ENCODE measurements at places on chromosomes 7 and 10. TPM values are rescaled to one million over a fixed set of nuclear protein-coding genes. Genes with fewer than 3 reads are reported as not detected.
A peak's percentile ranks its signal among the peaks of the same experiment; 100 is the strongest.

The CYP3A7 gene
- total RNA-seq = not detected

The SPDYE1 gene
- not detected for total RNA-seq

- peak; percentile 85 for DNase-seq
These were observed 20.5 kb upstream of the INPP5A start for GRCh38 chr10:132516771-132517725.

DNA sequence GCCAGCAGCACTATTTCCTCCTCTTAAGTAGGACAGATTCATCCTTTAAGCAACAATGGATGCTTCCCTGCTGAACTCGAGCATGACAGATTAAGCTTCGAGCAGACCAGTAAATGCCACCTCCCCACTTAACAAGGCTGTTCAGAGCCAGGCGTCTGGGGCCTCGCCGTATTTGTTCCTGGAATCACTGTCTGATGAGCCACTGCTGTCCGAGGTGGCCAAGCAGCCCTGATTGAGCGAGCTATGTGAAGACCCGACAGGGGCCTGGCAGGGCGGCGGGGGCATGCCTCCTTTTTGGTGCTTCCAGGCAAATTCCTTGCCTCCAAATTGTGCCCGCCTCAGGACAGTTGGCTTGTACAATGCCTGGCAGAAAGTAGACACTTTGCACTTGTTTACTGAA lies 862.6 kb downstream of the NRG3 start:
- no peak for DNase-seq

- DNase-seq = no peak
These were observed 17.8 kb downstream of the FAM241B start for GRCh38 chr10:69647819-69648218.

DNA sequence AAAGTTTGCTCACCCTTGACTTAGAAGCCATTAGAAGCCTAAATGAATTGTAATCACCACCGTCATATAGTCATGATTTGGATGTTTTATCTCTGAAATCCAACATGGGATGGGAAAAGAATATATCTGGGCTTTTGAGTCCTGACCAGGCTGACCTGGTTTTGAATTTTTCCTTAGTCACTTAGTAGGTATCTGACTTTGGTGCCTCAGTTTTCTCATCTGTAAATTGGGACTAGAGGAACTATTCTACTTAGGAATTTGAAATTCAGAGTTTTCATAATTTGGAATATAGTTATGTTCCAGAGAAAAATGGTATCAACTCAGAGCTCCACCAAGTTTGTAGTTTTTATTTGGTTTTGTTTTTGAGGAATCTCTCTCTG lies 40.9 kb downstream of the SHOC2 start:
- DNase-seq = no peak

DNA sequence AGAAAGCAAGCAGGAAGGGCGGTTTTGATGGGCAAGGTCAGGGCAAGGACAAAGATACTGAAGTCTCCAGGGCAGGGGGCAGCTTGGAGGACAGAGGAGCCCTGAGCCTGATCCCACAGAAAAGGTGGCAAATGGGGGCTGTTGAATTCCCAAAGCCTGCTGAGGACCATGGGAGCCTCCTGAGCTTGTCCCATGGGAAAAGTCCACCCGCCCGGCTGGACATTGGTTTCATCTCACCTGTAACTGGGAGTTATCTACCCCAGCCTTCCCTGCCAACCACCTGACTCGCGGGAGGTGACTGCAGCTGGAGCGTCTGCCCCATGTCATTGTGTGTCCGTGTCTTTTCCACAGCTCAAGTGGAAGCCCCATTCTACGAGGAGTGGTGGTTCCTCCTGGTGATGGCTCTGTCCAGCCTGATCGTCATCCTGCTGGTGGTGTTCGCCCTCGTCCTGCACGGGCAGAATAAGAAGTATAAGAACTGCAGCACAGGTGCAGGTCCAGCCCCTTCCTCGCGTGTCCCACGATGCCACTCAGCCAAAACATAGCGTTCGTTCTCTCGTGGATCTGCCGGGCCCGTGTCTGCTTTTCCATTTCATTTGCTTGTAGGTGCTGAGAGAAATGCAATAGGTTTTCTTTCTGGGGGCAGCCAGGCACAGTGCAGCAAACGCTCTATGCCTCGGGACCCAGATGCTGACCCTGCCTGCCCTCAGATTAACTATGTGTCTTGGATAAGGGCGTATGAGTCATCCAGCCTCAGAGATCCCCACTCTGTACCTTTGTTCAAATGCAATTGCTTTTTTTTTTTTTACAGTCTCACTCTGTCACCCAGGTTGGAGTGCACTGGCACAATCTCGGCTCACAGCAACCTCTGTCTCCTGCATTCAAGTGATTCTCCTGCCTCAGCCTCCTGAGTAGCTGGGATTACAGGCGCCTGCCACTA lies 444.5 kb upstream of the FOXK1 start:
- no peak for DNase-seq

DNA sequence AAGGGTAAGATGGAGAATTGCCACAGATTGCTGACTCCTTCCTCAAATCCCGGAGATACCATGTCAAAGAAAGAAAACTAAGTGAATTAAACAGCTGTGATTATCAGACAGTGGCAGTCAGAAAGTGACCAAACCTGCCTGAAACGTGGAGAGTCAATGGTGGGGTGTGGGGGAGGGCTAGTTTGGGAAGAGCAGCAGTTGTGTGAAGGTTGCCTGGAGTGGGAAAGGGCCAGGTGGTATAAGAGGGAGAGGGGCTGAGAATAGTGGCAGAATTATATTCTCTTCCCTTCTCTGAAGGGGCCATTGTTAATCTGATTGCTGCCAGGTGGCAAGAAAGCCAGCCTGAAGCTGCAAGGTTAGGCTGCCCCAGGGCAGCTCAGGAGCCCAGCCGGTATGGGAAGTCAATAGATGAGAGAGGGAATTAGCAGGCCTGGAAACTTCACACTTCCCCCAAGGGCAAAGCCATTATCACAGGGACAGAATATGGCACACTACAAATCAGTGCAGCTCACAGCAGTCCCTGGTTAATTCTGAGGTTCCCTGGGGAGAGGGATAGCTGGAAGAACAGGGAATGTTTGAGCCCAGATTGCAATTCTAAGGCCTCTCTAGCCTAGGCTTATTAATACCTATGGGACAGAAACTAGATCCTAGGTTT lies 83.9 kb upstream of the ITGB1 start:
- no peak for DNase-seq

DNA sequence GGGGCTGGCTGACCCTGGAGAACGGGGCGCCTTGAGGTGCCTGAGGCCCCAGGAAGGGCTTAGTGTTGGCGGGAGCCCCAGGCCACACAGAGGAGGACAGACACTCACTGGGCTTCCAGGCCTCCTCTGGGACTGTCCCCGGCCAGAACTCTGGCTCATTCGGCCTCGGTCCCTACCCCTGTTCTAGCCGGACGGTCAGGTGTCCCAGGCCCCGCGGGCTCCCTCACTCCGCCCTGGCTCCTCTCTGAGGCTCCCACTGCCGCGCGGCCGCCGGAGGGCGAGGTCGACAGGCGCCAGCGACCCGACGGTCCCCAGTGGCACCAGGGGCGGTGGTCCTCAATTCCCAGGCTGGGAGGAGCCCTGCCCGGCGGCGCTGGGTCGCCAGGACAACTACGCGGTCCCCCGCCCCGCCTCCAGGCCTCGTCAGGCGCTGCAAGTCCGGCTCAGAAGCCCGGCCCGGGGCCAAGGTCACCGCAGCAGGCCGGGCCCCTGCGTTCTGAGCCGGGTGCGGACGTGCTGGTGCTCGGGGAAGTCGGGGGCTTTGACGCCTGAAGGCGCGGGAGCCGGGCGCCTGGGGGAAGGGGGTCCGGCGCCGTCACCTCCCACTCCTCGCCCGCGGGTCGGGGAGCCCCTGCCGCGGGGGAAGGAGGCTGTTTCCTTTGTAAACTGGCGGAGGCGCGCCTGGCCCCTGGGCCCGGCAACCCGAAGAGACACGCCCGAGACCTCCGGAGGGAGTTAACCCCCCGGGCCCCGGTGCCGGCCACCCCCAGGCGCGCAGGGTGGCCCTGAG lies 1.1 kb upstream of the PWWP2B start:
- no peak for DNase-seq

GRCh38 chr7:19105546-19105945 lies 11.9 kb downstream of the TWIST1 start:
- no peak for DNase-seq

DNA sequence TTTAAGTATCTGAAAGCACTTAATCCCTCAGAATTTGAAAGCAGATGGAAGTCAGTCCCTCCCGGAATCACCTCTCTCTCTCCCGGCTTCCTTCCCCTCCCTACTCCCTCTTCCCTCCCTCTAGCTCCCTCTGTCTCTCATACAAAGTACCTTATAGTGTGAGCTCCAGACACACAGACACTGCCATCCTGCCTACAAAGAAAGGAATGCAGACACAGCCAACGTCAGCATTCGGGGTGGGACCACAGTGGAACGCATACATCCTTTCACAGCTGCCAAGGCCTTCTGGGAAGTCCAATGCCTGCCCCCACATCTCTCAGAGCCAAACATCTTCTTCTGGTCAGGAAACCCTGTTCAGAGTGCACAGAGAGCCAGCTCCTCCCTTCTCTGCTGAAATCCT lies 9.3 kb downstream of the NOD1 start:
- DNase-seq = peak; percentile 99

DNA sequence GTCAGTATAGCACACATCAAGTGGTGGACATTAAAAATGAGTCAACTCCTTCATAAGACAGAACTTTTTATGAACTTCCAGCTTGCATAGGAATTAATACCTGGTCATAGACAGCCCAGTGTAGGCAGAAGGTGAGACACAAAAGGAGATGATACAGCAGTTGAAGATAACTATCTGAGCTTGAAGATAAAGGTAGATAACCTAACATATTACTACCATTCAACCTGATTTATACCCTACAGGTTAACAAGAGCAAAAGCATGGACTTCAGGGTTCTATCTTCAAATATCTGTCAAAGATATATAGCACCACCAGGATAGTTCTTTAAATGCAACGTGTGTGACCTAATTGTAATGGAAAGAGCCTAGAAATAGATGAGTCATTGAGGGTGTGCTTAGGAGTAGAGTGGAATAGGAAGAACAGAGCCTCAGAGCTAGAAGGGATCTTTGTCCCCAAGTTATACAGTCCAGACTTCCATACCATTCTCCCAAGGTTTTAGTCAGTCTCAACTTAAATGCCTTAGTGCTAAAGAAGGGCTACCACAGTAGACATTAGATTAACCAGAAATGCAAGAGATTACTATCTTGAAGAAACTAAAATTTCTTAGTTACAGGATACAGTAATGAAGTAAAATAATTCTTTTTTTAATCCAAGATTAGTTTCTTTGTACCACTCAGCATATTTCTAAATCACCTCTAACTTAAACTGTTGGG lies 9.2 kb downstream of the ZNF800 start:
- DNase-seq = peak; percentile 35

GRCh38 chr10:20115894-20116293 lies 299.7 kb downstream of the PLXDC2 start:
- DNase-seq = no peak

GRCh38 chr7:89563597-89563996 lies 590.7 kb upstream of the STEAP1 start:
- DNase-seq = no peak

DNA sequence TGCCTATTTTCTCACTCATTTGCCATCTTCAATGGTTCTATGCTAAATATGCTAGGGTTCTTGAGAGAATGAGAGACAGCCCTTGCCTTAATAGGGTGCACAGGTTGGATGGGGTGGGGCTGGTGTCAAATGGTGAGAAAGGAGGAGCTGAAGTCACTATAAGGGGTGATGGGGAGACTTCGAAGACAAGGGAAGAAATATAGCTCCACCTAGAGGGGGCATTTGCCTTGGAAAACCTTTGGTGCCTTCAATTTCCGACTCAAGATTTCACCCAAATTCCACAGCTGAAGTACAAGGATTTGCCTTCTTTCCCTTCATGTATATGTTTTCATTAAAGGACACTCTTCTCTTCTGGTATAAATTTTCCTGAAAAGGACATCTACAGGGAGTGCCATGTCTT lies 5.6 kb downstream of the PTN start:
- DNase-seq = no peak

GRCh38 chr7:21916176-21916575 lies 29.5 kb downstream of the CDCA7L start:
- DNase-seq = no peak

DNA sequence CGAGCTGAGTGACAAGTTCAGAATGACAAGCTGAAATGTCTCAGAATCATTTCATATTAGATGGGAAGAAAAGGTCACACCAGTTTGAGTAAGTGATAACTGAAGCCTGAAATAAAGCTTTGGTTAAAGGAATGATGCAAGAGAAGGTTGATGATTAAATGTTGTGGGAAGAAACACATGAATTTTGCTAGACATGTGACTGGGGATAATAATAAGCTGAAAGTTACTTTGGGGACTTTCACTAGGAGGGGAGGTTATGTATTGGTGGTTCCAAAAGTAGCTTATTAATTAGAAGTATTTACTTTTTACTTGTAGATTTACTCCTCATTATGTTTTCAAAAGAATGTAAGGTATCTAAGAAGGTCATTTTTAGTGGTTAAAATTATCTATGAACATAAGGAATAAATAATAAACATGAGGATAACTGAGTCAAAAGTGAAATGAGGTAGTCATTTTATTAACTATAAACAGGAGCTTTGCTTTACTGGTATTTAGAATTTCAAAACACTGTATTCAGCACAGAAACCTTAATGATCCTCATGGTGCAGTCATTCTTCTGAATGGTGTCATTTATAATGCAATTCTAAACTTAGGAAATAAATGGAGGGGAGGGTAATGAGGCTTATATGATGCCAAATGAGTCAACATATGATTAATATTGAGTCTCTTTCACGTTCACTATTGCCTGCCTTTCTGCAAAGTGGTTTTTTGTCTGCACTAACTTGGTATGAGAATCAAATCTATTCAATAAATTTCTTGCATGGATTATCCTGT lies 63.7 kb downstream of the PRKG1 start:
- DNase-seq = peak; percentile 57
